ENCODE measurements at places on chromosomes 12 and 14.

DNA sequence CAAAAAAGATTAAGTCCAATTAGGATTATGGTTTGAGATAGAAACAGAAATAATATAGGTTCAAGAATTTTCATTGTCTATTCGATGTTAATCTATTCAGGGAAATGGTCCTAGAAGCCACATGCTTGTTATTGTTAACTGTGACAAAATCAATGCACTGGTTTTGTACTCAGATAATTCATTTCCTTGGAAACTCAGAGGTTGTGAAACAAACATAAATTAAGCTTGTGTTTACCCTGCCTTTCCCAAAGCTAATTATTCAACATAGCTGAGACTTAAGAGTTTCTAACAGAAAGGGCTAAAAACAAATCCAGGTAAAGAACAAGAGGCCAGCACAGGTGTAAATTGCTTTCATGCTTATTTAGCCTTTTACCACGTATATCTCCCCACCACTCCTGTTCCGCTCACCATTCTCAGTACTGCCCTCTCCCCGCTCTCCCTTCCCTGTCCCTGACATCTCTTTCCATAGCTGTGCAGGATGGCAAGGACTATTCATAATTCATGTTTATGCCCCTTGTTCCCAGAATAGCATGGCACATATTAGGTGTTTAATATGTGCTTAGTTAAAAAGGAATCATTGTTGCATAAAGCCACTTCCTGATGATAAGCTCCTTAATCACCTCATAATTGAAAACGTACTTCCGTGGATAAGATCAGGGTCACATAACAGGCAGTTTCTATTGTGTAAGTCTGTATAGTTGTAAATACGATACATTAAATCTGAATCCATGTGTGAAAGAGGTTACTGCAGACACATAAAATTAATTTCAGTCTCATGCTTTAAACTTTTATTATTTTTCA, 131.8 kb upstream of the USP15 start:
- DNase-seq, result no peak

GRCh38 chr14:58108717-58109116, 43.3 kb downstream of the ARMH4 start:
- no peak for DNase-seq

- no peak for DNase-seq
These were observed 1061.8 kb upstream of the FLRT2 start for GRCh38 chr14:84468153-84468552.

DNA sequence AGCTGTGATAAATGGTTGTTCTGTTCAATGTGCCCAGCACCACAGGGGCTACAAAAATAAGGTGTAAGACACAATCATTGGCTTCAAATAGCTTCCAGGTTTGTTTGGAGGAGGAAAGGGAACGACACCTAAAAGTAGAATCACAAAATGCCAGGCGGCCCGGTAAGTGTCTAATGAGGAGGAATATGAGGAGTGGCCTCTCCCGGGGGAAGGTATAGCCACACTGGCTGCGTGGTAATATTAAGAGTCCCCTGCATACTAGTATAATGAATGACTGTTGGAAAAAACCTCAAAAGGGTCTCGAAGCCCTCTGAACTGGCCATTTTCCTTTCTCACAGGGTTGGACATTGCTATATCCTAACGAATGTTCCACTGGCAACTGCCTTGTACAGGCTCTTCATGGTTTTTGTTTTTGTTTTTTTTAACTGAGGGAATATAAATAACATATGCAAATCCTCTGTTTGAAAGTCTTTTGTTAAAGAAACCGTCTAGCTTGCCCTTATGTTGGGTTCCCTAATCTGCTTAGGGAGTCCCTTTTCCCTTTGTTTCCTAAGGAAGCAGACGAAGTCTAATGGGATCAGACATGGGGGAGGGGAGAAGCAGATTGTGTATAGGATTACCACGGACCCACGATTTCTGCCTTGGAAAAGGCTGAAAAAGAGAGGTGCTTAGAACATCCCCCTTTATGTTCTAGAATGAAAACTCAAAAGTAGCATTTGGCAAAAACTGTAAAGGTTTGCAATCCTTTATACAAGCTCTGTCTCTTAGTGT, 4.2 kb downstream of the CCDC60 start:
- no peak for DNase-seq

DNA sequence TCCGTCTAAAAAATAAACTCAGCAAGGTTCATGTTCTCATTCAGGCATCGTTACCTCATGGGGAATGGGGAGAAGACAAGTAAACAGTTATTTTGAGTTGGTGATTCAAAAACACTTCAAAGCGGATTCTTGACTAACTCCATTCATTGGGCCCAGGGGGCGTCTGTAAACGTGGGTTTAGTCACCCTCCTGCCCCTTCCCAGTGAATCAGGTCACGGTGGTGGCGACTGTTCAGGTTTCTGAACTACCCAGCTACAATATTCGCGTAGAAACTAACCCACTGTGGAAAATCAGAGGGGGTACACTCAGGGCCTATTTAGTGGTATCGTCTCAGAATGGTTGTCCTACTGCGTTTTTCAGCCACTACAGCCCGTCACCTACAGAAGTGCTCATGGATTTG, 15.2 kb downstream of the OR6S1 start:
- no peak for DNase-seq

GRCh38 chr12:105492591-105493545, 162.4 kb downstream of the C12orf75 start:
- DNase-seq, result no peak

DNA sequence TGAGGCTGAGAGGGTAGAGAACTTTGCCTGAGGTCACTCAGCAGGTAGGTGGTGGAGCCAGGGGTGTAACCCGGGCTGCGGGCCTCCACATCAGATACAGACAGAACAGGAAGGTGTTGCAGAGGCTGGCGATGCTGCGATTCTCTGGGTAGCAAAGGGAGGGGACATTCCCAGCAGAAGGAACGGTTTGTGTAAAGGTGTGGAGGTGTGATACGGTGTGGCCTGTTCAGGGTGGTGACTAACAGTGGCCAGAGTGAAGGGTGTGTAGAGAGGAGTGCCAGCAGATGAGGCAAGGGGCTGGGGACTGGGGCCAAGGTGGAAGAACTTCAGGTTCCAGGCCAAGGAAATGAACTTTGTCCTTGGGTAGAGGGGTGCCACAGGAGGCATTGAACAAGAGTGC, 18.2 kb upstream of the FAIM2 start:
- no peak for DNase-seq

DNA sequence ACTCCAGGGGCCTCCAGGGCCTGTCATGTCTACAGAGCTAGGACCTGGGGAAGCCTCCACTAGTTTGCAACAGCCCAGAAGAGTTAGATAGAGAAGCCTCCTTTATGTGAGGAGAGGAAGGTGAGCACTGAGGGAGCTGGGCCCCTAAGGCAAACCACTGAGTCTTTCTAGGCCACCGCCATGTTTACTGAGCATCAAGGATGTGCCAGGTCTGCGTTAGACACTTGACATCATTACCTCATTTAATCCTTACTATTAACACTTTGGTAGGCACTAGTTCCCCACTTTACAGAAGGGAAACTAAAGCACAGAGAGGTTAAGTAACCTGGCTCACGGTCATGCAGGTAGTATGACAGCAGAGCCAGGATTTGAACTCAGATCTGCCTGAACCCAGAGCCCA, 12.9 kb downstream of the CTDSP2 start:
- no peak for DNase-seq

GRCh38 chr12:114998750-114999128, 314.8 kb upstream of the TBX3 start:
- DNase-seq, result no peak

DNA sequence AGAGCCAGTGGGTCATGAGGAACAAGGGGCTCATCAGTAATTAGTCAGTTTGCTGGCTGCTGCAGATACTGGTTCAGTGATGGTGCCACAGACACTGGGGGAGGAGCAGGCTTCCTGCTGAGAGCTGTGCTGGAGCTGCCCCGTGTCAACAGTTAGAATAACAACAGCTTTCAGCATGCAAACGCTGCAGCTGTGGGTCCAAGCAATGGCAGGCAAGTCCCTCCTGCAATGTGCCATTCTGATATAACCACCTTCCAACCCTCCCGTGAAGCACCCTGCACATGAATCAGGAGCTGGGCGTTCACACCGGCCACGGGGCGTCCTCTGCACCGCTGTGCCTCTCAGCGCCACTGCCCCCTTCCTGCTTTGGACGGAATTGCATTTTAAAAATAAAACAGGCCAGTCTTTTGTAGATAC, 258.4 kb upstream of the SFSWAP start:
- no peak for DNase-seq

- DNase-seq, result peak; percentile 11
These were observed 31.5 kb upstream of the ACTN1 start for GRCh38 chr14:69010648-69011047.

DNA sequence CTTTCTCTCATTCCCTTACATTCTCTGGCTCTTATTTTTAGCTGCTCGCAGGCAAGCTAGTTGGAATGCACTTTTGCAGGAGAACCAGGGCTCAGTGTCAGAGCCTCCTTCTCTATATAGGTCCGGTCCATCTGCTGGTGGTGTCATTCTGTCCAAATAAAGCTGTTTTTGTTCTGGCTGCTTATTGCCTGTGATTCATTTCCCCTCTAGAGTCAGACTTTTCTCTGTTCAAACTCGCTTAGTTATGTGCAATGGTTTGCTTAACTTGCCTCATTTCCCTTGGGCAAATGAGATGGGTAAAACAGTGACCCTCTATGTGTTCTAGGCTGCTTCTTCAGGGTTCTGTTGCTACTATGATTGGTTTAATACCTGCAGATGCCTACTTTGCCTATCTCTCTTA, 2.9 kb downstream of the SMARCD1 start:
- DNase-seq, result no peak

DNA sequence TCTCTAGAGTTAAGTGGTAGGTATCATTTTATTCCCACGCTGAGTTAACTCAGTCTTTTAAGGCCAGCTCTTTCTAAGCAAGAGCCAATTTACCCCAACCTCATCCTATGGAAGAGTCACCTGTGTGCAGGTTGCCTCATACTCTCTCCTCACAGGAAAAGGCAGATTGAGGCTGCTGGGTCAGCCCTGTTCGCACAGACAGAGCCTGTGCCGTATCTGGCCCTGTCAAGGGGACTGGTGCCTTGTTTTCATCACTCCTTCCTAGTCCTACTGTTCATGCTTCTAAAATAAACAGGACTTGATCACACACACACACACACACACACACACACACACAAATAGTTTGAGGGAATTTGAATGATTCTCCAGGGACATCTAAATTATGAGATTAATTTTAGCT, 285.0 kb downstream of the SLC6A15 start:
- no peak for DNase-seq

DNA sequence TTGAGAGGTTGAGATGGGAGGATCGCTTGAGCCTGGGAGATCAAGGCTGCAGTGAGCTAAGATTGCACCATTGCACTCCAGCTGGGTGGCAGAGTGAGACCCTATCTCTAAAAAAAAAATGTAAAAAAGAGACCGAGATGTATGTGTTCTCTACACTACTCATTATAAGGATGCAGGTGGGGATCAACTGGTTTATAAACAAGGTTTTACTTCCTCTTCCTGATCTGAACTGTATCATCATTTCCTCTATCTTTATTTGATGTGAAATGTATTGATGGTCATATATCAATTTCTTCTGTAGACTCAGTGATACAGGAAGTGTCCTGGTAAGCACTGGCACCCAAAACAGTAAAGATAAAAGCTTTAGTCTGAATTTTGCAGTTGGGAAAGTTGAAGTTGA, 20.1 kb upstream of the USP44 start:
- no peak for DNase-seq

DNA sequence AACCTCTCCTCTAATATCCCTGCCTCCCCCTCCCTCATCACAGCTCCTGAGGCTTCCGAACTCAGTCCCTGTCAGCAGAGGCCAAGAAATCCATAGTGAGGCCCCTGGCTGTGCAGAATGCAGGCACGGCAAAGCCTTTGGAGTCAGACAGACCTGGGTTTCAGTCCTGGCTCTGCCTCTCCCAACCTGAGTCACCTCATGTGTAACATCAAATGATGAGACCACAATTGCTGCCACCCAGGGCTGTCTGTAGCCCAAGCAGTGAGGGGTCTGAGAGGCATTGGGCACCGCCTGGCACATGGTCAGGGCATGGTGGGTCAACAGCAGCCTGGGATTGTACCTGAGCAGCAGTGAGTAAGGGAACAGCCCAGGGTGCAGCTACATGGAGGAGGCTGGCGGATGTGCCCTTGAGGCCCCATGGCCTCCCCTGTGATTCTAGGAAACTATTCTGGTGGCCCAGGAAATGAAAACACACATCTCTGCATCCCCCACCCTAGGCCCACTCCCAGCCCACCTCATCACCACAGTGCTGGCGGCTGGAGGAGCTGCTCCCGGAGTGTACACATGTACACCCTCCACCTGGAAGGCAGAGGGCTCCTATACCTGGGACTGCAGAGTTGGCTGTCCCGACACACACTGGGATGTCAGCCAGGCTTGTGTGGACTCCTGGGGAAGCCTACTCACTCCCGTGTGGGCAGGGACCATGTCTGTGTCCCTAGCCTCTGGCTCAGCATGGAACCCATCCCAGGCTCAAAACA, 7.7 kb downstream of the ANKRD33 start:
- no peak for DNase-seq

DNA sequence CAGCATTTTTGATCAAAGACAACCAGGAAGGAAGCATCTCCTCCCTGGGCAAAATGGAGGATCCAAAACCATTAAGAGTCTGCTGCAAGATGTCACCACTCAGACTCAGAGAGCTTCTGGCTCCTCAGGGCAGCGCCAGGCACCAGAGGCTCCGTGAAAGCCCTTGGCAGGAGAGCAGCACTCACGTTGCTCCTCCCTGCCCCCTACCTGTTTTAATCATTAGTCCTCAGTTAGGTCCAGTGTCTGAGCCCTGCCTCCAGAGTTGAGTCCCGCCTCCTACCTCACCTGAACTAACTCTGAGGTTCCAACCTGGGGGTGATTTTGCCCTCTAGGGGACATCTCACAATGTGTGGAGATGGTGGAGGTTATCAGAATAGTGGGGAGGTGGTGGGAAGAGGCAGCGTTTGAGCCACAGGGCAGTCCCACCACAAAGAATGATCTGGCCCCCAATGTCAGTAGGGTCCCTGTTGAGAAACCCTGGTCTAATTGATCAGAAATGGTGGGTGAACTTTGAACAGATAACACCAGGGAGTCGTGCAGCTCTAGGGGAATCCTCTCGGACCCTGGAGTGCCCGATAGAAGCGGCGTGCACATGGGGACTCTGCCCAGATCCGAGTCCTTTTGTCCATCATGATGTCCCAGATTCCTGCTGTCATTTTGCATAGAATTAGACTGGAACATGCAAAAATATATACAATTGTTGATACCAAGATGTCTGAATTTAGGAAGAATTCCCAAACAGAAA, 156.7 kb upstream of the DIO3 start:
- DNase-seq, result no peak

DNA sequence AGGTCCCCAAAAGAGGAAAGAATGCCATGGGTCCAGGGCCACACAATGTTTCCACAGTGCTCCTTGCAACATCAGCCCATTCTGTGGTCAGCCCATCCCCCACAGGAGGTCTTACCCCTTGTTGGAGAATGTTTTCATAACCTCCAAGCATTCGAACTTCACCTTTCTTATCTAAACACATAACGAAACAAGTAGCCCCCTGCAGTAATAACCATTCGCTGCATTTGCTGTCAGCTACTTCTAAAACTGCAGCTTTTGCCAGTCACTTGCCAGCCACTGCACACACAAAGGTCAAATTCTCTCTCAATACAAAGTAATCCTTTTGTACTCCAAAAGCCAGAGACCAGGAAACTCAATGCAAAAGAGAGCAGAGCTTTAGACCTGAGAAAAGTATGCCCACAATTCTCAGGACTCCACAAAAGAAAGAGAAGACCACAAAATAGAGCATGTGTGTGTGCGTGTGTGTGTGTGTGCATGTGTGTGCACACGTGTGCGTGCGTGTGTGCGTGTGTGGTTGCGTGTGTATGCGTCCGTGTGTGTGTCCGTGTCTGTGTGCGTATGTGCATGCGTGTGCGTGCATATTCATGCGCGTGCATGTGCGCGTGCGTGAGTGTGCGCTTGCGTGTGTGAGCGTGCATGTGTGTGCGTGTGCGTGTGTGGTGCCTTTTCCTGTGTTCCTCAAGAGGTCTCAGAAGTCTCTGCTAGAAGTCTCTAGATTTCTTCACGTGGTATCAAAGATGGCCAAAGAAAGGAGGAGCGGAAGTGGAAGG, 31.7 kb upstream of the NINJ2 start:
- DNase-seq, result no peak
